H54 (cell line): ENCODE measurements at places on chromosomes 7 and 10.

DNA sequence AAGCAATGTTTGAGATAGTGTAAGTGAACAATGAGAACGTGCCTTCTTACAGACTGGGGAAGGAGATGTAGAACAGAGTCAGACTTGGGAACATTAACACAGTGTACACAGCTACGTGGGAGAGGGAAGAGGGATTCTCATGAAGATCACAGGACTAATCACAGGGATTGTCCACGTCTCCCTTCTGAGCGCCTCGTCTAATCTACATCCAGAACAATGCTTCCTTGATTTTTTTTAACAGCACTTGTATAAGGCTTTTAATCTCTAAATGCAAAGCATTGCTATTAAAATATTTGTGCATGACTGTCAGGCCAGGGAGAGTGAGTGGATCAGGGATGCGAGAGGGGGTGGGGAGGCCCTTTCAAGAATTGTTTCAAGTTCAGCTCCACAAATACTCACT is 62.7 kb downstream of the MET start:
- DNase-seq, result no peak

DNA sequence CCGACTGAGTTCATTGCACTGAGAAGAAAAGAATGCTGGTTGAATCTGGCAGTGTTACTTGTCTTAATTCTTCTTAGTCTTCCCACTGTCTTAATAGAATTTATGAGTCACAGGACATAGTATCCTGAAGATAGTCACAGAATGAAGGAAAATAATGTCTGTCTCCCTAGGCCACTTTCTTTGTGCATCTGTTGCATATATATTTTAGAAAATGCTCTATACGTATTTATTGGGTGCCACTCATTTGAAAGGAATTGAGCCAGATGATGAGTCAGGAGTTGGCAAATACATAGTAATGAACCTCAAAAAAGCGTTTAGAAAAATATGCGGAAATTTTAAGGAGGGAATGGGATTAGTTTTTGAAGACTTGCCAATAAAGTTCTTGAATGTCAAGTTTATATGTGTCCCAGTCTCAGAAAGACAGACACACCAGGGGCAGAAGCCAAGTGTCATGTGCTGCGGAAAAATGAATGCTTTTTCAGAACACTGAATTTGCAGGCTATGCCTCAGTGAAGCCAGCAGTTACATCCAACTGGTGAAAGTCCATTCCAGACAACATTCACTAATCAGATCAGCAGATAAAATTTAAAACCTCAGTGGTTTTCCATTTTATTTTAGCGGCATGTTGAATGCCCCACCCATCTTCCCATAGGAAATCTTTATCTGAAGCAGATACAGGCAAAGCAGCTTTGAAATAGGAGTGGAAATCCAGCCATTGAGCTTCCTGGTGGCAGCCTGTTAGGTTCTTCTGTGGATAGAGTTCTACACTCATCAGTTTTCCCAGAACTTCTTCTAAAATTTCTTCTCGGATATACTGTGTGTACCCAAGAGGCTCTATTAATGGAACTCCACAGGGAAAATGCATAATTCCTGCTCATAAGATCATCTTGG is 308.4 kb downstream of the BICC1 start:
- DNase-seq, result no peak

DNA sequence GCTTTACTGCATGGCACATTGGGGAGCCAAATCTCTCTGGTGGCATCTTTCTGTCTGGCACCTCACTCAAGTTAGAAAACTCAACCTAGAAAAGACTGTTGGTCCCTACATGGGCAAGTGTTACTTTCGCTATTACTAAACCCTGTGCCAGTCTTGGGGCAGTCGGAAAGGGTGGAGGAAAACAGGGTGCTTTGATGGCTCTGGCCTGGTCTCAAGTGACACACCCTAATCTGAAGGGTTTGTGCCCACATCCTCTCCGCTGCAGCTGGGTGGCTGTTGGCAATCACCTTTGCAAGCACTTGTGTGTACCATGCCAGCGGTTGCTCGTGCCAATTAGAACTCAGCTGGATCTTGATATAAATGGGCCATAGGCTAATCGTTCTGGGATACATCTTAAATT is 159.8 kb upstream of the ITGB1 start:
- DNase-seq, result no peak

DNA sequence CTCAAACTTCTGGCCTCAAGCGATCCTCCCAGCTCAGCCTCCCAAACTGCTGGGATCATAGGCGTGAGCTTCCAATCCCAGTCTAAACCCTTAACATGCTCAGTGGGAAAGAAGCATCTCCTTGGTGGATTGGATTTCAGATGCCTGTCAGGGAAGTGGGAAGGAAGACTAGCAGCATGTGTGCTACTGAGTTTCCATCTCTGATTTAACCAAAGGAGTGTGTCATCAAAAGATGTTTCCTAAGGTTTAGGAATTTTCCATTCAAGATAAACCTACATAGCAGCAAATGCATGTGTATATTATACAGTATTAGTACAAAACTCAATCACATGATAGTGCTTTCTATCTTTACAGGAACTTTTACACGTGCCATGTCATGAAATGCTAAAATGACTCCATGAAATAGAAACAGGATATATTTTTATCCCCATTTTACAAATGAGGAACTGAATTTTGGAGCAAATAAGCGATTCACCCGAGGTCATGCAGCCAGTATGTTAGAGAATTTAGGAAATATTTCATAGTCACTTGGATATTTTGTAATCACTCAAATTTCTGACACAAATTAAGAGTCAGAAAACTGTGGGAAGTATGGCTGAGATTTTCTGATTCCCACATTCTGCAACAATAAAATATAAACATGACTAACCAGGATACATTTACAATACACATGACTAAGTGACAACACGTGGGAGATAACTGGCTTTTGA is 11.4 kb upstream of the TMEM26 start:
- no peak for DNase-seq
